ENCODE measurements at places on chromosomes 7 and 10. TPM values are rescaled to one million over a fixed set of nuclear protein-coding genes. Genes with fewer than 3 reads are reported as not detected.

ANKRD7 gene
- total RNA-seq, result 2.4 TPM

HPSE2 gene
- total RNA-seq, result 7.3 TPM

SPDYE16 gene
- total RNA-seq, result not detected

C10orf143 gene
- total RNA-seq, result 0.33 TPM

PCGF5 gene
- 30.0 TPM for total RNA-seq

TLX1 gene
- total RNA-seq, result not detected

STAG3 gene
- 1.7 TPM for total RNA-seq

NPFFR1 gene
- not detected for total RNA-seq

EPO gene
- total RNA-seq, result not detected

Measured in melanocyte of skin (primary cell).